ENCODE measurements at places on chromosomes 1 and 21.
A peak's percentile ranks its signal among the peaks of the same experiment; 100 is the strongest.

- DNase-seq, result peak; percentile 45
Observed at GRCh38 chr1:205183676-205184335, 27.7 kb downstream of the DSTYK start.

DNA sequence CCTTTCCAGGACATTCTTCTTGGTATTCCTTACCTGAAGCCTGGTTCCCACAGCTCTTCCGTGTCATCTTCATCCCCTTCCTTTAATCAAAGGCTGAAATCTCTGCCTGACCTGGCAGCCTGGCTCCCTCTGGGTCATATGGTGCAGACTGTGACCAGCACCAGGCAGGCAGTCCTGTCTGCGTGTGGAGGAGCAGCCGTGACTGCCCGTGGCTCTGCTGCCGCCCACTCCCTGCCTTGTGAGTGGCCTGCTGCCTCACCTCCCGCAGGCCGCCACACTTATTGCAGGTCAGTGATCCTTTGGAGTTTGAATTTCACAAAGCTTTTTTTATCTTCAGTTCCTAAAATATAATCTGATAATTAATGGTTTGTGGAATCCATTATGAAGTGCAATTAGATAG is 36.2 kb upstream of the EPHA8 start:
- no peak for DNase-seq

DNA sequence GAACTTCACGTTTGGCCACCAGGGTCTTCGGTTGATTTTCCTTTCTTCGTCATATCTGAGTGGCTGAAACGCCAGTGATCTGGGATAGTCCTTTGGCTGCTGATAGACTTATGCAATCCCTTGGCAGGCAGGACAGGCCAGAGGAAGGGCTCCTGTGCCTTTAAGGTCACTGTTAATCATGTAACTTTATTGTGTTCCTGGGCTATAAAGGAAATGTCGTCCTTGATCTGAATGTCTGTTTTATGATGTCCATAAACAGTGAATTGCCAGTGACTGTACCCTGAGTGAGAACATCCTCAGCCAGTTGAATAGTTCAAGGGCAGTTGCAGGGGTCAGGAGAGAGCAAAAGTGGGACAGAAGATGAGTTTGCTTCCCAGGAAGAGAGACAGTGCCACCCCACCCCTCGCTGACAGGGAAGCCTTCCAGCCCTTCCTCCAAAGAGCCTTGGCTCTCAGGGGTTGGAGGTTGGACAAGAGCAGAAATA is 68.0 kb downstream of the PDE9A start:
- no peak for DNase-seq

GRCh38 chr1:63955370-63956145 is 181.7 kb downstream of the ROR1 start:
- DNase-seq, result no peak

DNA sequence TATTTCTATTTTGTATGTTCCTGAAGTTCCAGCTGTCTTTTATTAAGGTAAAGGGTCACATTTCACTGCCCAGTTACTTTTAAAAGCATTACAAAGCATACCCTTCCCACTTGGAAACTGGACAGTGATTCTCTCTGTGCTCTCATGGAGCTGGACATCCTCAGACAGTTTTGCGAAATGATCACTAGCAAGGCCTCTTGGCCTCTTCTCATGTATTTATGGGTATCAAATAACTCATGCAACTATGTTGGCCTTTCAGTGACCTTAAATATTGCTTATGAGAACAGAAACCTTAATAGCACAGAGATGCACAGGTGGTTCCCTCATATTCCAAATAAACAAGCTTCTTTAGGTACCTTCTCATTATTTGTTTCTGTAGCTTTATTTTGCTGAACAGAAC is 7.9 kb upstream of the AMPD1 start:
- no peak for DNase-seq

GRCh38 chr21:46071082-46071481 is 26.8 kb upstream of the COL6A2 start:
- DNase-seq, result no peak

DNA sequence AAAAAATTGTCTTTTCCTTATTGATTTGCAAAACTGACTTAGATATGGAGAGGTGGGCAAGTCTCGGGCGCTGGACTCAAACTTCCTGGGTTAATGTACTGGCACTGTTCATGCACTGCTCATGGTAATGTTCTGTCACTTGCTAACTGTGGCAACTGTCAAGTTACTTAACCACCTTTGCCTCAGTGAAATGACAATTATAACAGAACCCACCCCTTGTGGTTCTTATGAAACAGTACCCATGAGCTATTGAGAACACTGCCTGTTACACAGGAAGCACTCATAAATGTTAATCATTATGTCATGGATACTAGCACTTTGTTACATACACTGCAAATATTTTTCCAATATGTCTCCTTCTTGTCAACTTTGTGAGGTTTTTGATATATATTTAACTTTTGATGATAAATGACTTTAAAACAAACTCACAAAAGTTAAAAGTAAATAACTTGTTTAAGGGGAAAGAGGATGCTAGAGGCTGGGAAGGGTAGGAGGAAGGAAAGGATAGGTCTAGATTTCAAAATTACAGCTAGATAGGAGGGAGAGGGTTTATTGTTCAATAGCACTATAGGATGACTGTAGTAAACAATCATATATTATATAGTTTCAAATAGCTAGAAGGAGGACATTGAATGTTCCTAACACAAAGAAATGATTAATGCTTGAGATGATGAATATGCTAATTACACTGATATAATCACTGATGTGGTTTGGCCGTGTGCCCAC is 342.5 kb downstream of the ADGRL2 start:
- DNase-seq, result no peak

DNA sequence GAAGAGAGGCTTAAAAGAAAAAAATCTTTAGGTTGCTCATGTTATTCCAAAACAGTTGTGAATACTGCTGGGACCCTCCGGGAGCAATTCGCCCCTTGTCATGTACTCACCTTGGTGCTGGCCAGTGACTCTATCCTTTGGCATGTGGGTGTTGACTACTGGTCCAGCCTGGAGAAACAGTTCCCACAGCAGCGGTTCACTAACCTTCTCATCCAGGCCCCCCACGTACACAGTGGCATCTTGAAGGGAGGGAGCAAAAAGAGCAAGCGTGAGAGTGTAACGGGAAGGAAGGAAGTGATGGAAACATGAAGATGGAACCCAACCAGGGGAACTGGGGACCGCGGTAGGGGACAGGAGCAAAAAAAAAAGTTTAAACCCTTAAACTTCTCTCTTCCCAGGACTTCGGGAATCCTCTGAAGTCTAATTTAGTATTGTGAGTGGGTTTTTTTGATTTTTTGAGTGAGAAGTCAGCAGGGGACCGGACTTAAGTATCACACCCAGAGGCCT is 494 bp downstream of the SF3B4 start:
- DNase-seq, result no peak

GRCh38 chr1:51661081-51661518 is 44.2 kb downstream of the OSBPL9 start:
- peak; percentile 42 for DNase-seq

DNA sequence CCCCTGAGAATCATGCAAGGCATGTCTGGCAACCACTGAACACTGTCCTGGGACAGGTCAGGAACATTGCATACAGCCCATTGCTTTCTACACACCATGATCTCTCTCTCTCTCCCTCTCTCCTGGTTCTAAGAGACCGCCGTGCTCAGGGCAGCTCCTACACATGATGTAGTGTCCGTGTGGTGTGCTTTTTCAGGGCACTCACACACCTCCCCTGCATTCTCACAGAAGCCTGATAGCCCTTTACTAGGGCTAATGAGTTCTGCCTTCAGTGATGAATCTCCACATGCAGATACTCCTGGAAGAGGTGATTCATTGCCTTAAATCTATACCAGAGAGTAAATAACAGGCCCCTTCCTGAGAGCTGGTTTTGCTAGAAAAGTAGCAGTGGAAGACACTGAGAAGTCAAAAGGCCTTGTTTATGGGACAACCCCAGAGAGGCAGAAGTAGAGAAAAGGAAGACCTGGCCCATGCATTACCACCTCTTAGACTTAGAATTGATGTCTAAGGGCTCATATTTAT is 7.2 kb upstream of the OLFML2B start:
- DNase-seq, result no peak

GRCh38 chr1:226019572-226019971 is 20.4 kb upstream of the SDE2 start:
- DNase-seq, result no peak

DNA sequence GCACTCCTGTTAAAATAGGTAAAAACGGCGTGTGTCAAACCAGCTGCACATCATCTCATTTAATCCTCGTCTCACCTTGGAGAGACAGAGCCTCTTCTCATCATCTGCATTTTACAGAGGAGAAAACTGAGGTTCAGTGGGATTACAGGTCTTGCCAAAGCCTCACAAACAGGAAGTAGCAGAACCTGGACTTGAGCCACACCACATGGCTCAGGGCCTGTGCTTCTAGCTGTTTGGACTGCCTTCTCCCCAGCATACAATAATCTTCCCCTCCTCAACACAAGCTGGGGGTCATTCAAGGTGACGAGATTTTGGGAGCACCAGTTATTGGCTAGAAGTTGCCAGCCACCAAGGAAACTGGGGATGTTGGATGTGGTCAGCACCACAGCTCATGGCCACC is 167.9 kb upstream of the ZC3H12A start:
- no peak for DNase-seq

DNA sequence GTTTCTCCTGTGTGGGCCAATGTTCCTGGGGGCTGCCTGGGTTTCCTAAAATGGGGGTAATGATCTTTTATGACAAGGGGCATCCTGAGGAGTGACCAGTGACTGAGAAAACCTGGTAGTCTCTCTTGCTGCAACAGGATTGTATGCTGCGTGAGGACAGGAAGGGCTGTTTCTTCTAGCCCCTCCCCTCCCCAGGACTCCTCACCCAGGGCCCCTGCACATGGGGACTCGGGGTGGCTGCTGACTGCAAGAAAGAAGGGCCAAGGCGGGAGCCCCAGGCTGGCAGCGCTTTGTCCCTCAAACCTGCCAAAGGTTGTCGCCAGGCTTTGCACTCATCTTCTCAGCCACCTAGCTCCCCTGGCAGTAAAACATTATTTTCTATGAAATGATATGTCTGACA is 442.4 kb downstream of the CAMTA1 start:
- DNase-seq, result no peak

DNA sequence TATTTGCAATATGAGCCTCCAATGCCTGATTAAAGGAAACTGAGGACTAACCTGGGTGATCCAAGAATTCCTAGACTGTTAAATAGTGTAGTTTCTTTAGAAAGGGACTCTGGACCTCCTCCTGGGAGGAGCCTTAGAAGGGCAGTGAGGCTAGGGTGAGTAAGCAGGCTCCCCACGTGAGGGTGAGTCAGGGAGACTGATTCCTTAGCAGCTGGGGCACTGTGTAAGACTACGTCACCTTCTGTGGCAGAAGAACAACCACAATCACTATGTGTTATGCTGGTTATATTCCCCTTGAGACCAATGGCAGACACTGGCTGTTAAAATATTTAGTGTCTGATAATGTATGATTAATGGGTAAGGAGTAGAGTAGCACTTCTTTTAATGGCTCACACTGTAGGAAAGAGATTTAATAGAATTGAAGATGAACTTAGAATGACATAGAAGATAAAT is 53.3 kb upstream of the SYT14 start:
- peak; percentile 90 for DNase-seq

DNA sequence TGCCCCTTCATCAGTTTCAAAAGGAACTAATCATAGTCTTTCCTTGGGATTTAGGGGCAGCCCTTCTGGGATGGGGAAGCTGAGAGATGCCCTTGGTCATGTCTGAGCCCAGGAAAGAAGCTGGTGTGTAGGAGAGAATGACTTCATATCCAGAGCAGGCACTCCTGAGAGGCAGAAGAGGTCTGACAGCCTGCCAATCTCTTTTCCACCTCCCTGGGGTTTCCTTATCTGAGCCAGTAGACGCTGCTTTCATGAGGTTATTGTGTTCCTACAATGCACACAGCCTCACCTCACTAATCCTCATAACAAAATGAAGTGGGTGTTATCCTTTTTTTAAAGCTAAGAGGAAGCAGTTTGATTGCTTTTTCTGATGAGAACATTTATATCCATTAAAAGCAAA is 14.1 kb downstream of the ROR1 start:
- DNase-seq, result no peak

GRCh38 chr1:52590266-52590665 is 11.9 kb upstream of the GPX7 start:
- DNase-seq, result no peak

- no peak for DNase-seq
Observed at GRCh38 chr1:112703706-112704105, 3.2 kb downstream of the RHOC start.

- DNase-seq, result no peak
Observed at GRCh38 chr1:103191327-103191726, 83.0 kb upstream of the COL11A1 start.

GRCh38 chr1:153848805-153849204 is 73.6 kb downstream of the SLC27A3 start:
- no peak for DNase-seq

- DNase-seq, result peak; percentile 48
Observed at GRCh38 chr1:27864264-27864895, 8.0 kb upstream of the THEMIS2 start.

GRCh38 chr1:213585402-213585801 is 402.4 kb upstream of the PROX1 start:
- no peak for DNase-seq

- no peak for DNase-seq
Observed at GRCh38 chr1:203754455-203754864, 10.5 kb upstream of the LAX1 start.

GRCh38 chr1:232596666-232597303 is 33.1 kb downstream of the SIPA1L2 start:
- no peak for DNase-seq

DNA sequence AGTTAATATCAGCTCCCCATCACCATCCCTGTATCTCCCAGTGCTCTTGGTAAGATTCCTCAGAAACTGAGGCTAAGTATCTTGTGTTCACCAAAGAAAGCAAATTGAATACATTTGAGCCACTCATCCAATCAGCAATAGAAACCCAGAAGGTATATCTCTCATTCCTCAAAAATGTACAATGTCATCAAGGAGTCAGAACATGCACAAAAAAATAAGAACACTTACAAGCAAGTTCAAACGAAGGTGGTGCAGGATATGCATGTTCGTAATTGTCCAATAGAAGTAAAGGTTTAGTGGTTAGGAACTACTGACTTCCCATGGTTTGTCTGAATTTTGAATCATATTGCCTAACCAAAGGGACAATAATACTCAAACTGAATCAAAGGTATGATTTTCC is 24.3 kb downstream of the RXRG start:
- no peak for DNase-seq

GRCh38 chr1:8495928-8496401 is 178.1 kb downstream of the SLC45A1 start:
- DNase-seq, result no peak

GRCh38 chr1:48817505-48818114 is 40.9 kb upstream of the BEND5 start:
- peak; percentile 52 for DNase-seq

GRCh38 chr1:58783993-58784757 is at the start of gene JUN:
Gene JUN (minus strand): TSS chr1:58784047. CDS start chr1:58783070, 977 bp downstream.
- DNase-seq, result peak; percentile 99

DNA sequence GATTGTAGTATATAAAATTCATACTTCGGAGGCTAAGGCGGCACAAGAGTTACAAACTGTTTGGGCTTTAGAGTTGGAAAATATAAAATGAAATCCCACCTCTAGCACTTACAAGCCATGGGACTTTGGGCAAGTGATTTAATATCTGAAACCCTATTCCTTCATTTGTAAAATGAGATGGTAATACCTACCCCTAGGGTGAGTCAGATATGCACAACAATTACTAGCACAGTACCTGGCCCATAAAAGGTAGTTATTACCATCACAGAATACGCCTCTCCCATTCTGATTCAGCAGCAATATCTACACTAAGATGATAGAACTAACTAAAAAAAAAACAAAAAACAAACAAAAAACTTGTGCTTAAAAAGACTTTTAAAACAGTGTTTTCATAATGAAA is 3.5 kb downstream of the KLHL12 start:
- DNase-seq, result no peak

GRCh38 chr1:56206391-56206790 is 373.0 kb downstream of the PLPP3 start:
- DNase-seq, result no peak
